ENCODE measurements at places on chromosomes 4 and X.

GRCh38 chr4:113325876-113326615 lies 276.6 kb downstream of the ANK2 start:
- DNase-seq = peak; percentile 14

GRCh38 chr4:172992648-172993378 lies 175.8 kb upstream of the GALNT7 start:
- no peak for DNase-seq

DNA sequence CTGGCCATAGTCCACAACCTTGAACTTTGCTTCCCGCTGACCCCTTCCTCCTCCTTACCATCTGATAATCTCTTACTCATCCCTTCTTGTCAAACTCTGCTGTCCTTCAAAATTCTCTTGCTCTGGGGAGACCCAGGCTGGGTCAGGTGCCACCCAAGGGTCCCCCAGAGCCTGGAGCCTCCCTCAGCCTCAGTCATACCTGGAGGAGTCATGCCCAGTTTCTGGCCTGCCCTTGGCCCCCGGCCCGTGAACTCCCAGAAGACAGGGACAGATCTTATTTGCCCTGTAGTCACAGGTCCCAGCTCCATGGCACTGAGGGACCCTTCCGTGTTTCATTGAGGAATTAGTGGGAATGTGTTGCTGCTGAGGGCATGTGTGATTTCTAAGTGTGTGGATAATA lies 4.7 kb upstream of the GPR78 start:
- DNase-seq = no peak

DNA sequence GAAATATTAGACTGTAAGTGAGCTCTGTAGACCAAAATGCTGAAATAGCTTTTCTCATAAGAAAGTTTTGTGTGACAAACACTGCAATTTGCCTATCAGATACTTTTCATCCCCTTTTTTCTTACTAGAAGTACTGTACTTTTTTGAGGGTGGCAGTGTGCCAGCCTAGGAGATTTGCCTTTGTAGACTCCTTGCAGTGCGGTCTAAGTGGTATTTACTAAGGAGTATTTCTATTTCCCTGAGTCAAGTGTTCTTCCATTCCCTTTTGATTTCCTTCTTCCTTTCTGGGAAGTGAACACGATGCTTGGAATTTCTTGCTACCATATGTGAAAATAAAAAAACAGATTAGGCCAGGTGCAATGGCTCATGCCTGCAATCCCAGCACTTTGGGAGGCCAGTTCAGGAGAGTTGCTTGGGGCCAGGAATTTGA lies 34.6 kb downstream of the PDLIM5 start:
- no peak for DNase-seq

DNA sequence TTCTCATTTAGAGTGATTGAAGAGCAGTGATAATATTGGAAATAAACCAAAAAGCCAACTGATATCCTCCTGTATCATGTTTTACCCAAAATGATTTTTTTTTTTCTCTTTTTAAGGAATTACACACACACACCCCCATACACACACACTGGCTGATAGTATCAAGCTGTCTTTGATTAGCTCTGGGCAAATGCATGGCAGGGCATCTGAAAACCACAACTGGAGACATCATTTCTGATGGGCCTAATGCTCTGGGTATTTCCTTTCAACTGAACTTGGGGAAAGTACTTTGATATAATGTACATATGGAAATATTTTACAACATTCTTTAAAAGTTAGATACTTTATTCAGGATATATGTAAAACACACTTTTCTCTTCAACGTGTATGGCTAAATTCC lies 14.2 kb upstream of the OSTC start:
- peak; percentile 76 for DNase-seq

- peak; percentile 69 for DNase-seq
Observed at GRCh38 chrX:41273638-41274037, 60.3 kb upstream of the DDX3X start.
